WTC11 (cell line): ENCODE measurements at places on chromosomes 12 and 14.

DNA sequence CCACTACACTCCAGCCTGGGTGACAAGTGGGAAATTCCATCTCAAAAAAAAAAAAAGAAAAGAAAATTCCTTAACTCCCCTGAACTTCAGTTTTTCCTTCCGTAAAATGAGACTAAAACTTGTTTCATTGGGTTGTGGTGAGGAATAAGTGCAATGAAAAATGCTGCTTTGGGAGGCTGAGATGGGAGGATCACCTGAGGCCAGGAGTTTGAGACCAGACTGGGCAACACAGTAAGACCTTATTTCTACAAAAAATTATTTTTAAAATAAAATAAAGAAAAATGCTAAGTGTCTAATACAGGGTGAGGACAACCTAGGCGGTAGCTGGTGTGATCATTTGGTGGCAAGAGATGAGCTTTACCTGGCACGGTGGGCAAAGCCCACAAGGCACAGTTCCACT is 6.9 kb downstream of the SMAGP start:
- no peak for DNase-seq

GRCh38 chr12:43348221-43348620 is 203.8 kb downstream of the ADAMTS20 start:
- no peak for DNase-seq

GRCh38 chr12:42104784-42105183 is 39.9 kb downstream of the GXYLT1 start:
- no peak for DNase-seq

GRCh38 chr12:52906191-52906601 is 1.3 kb upstream of the KRT8 start:
- DNase-seq: no peak

DNA sequence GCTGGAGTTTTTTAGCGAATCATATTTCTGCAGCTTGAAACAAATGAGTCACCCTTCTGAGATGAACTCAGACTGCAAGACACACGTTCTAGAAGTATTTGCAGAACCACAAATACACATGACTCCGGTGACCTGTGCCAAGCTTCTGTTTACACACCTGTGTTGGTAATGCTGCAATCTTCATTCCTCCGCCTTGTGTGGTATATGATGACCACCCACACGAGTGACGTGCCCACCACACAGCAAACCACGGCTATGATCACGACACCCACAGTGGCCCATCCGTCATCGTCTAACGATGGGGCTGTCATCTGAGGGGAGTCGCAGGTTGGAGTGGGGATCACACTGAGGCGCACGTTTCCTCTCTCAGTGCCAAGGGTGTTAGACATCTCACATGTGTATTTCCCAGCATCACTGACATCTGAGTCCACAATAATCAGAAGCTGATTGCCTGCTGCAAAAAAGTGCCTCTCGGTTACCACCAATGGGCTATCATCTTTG is 43.0 kb downstream of the LRIG3 start:
- DNase-seq: no peak

DNA sequence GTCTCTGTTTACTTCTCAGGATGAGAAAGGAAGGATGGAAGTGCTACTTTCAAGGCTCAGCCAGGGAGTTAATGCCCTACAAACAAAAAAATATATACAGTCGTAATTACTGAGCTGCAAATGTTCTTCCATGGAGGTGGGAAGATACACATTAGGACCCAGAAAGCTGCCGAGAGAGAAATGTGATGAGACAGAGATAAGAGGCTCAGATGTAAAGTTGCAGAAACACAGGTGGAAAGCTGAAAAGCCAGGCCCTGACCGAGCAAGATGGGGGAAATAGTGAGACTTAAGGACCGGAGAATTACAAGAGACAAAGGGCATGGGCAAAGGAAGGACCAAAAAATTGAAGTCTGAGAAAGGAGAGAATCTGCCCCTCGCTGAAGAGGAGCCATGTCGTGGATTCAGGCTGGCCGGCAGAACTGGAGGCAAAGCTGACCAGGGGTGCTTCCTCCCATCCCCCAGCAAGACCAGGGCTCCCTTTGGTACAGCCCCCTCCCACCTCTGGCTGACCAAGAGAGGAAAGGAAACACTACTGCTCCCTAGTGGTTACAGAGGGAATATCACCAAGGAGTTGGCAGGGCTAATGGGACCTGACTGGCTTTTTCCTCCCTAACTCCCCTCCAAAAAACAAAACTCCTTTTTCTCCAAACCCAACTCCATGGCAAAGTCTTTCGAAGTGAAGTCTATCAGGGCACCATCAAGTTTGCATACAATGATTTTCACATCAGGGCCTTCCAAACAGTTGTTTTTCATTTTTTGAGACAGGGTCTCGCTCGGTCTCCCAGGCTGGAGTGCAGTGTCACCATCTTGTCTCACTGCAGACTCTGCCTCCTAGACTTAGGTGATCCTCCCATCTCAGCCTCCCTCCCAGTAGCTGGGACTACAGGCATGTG is 12.1 kb downstream of the ZFHX2 start:
- peak; percentile 77 for DNase-seq

DNA sequence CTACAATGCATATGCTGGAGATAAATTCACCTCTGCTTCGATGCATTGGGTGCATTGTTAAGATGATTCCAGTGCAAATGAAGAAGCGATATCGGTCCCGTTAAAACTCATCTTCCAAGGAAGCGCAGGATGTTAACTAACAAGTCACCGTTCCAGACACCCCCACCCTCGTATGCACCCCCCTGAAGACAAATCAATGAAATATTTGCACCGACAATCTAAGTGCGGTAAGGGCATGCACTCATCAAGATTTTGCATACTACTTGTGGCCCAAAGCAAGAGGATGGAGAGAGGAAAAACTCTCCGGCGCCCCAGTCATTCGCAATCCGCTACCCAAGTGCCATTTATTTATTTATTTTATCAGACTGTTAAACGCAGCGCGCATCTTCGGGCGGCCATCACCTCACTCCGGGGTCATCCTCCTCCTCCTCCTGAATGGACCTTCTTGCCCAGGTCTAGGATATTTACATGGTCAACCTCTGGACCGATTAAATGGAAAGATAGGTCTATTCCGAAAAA is 1.2 kb downstream of the NOVA1 start:
- peak; percentile 12 for DNase-seq

- DNase-seq: no peak
Observed at GRCh38 chr14:73796893-73797542, 54.6 kb upstream of the PTGR2 start.

GRCh38 chr12:125228519-125229260 is 163.5 kb downstream of the AACS start:
- DNase-seq: peak; percentile 26

DNA sequence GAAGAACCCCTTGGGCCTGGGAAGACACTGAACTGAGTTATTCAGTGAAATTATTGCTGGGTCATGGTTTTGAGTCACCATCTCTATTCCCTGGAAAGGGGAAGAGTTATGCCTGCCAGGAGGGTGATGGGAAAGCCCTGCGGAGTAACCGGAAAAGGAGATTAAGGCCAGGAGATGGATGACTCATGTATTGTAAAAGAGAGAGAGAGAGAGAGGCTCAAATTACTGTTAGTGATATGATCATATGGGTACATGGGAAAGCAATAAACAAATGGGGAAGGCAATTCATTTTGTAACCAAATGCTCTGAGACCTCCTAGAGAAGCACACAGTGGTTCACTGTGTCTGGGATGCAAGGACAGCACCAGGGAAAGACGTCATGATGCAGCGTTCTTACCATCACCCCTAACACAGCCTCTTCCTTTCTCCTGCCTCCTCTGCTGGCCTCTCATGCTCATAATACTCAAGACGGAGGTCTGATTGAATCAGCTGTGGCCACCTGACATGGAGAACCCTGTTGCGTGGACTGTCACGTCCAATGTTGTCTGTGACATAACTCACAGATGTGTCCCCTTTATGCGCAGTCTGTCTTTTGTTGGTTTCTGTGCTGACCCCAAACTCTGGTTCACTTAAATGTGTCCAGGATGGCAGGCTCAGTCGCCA is 243.7 kb downstream of the TMEM132D start:
- no peak for DNase-seq

- DNase-seq: no peak
Observed at GRCh38 chr12:59843260-59843843, 247.5 kb downstream of the SLC16A7 start.

DNA sequence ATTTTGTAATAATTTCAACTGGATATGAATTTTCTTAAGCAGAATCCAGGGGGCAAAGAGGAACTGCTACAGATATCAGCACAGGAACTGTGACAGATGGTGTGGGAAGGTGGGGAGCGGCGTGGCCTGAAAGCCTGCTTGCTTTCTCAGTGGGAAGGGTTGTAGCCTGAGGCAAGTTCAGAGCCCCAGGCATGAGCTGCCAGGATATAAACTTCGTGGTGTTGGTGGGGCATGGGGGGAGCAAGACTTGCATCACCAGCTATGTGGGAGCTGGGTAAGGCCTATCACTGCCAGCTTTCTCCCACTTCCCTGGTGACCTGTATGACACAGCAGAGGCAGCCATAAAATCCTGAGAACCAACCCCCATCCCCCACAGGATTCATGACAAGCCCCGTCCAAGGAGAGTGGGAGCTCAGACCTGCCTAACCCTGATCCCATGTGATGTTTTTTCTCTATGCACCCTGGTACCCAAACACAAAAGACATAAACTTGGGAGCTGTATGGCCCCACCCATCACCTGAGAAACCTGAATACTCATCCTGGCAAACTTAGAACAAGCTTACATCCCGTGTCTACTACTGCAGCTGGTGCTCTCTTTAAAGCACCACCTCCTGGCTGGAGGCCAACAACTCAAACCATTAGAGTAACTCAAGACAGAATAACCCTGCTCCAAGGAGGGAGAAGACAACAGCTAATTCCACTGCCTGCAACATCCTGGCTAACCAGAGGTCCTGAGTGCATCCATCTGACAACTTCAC is 16.5 kb downstream of the CLEC1A start:
- DNase-seq: no peak

DNA sequence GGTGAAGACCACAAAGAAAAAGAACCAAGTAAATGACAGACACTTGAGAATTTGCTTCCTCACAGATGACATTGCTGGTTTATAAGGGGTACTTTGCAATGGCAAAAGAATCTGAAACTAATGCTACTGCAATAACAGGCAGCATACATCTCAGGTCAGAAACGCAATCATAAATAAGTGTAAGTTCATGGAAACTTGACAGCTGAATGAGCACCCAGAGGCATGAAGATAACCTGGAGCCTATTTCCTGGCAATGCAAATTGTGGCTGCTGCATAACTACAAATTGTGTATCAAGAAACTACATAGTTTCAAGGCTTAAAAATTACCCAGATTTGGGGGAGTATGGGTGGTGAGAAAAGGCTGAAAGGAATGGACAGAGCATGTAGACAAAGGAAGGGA is 8.5 kb upstream of the MYO1A start:
- DNase-seq: no peak

- DNase-seq: no peak
Observed at GRCh38 chr14:20429801-20430669, 5.9 kb downstream of the KLHL33 start.

- no peak for DNase-seq
Observed at GRCh38 chr12:106436164-106436563, 78.6 kb downstream of the POLR3B start.

DNA sequence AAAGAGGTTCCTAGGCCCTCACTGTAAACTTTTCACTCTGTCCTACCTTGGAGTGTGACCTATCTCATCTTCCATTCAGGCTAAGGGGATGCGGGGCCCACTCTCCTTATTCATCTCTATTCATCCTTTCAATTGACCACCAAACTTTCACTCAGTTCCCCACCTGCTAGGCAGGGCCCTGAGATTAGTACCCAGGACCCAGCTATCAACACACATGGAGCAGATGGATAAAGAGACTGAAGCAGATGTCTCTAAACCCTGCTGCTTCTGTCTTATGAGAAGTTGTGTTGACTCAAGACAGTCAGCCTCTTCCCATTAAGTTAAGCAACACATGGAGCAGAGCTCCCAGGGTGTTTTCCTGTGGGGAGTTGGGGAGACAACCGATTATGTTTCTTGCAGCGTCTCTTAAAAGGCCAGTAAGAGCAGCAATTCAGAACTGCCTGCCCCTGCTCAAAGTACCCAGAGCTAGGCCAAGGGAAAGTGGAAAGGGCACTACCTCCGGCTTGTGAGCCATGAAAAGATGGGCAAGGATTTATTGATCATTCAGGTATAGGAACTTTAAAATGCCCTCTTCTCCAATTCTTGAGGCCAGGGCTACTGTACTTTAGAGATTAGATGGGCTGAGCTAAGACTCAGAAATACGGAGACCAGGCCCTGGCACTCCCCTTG is 10.7 kb downstream of the KRT76 start:
- no peak for DNase-seq

- DNase-seq: peak; percentile 46
Observed at GRCh38 chr14:93895023-93895604, 32.0 kb upstream of the FAM181A start.

DNA sequence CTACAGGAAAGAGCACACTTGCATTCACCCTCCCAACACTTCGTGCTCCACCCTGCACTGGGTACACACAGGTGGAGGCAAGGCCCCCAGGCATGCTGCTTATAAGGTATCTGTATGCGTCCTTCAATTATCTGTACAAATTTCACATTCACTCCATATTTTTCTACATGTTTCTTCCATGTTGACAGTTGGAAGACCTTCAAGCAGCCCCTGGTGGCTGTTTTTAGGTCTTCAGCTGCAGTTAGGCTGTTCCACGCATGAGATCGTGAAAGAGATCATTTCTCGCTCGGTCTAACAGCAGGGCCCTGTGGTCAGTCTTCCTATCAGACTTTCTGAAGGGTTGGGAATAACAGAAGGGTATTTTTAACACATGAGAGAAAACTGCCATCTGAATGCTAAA is 47.1 kb downstream of the PLXNC1 start:
- no peak for DNase-seq

- no peak for DNase-seq
Observed at GRCh38 chr12:69331519-69331908, 16.7 kb upstream of the LYZ start.

DNA sequence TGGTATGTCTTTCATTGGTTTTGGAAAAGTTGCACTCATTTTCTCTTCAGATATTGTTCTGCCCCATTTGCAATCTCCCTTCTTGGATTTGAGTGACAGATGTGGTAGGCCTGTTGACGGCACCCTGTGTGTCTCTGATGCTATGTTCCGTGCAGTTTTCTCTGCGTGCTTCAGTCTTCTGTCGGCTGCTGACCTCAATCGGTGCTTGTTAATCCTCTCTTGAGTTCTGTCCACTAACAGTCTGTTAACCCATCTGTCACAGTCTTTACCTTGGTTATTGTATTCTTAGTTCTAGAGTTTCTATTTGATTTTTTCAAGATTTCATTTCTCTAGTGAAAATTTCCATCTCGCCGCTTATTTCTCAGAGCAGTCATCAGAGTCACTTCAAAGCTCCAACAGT is 20.7 kb upstream of the PLD4 start:
- DNase-seq: no peak

GRCh38 chr12:67531051-67531450 is 117.5 kb upstream of the DYRK2 start:
- DNase-seq: no peak

GRCh38 chr12:101051901-101052550 is 158.0 kb downstream of the SLC5A8 start:
- DNase-seq: no peak

DNA sequence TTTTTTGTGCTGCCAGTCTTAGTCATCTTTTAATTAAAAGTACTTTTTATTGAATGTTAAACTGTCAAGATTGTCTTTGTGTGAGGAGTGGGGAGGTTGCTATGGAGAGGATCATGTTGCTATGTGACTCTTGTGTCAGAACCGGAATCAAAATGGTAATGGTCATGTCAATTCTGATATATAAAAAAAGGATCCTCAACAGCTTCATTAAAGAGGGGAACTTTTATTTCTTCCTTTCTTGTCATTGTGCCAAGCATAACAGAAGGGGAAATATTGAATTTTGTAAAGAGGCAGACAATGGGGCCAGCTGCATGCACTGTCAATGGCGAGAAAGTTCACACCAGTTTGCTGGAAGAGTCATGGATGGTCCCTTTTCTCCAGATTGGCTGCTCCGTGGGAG is 564.8 kb downstream of the VRK1 start:
- DNase-seq: no peak
